Iris pigment epithelial cell (primary cell): ENCODE measurements at places on chromosomes 11 and 22.

GRCh38 chr11:70493089-70493474 is 94.8 kb downstream of the CTTN start:
- no peak for DNase-seq

DNA sequence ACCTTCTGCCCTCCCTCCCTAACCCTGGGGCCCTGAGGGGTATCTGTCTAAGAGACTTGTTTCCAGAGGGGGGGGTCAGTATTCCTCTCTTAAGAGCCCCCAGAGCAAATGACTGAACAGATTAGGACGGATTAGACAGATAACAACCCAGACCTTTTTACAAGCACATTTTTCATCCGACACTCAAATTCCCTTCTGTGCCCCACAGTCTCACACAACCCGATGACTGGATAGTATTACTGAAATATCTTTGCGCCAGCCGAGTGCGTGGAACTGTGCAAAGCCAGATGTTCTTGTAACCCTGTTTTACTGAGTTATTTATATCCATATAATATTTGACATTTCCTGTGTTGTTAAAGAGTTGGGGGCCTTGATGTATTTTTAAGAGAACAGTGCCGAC is 30.9 kb upstream of the FLI1 start:
- no peak for DNase-seq

DNA sequence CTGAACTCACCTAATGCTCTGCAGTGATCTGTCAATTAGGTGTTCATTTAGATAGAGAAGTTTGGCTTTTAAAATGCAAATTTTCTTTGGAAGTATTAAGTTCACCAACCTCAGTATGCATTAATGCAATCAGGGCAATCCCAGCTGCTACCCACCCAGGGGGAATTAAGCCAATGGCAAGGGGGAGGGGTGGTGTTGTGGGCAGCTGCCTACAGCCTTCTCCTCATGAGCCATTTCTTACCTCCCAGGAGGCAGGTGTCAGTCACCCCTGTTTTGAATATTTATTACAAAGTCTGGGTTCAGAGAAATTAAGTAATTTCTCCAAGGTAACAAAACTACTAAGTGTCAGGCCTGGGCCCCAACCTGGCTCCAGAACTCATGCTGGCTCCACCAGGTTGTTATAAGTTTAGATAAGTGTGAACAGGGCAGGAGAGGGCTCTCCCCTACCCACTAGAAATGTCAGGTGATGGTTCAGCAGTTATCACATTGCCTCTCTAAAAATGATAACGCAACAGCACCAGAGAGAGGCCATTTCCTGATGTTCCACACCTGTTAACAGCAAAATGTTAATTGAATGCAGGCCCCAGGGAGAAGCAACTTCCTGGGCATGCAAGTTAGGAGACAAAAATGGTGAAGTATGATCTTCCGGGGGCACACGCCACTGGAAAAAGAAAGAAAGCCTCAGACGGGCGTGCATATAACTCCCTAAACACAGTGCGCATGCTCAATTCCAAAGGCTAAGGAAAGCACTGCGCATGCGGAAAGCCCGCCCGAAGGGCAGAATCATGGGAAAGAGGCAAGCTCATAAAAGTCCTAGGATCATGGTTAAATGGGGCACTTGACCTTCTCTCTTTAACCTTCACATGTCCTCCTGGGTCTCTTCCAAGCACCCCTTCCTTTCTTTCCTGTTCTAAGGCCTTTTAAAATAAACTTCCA is 35.4 kb upstream of the GNAZ start:
- DNase-seq: no peak

GRCh38 chr11:117232911-117233409 is 489 bp downstream of the RNF214 start:
- DNase-seq: no peak

- no peak for DNase-seq
Observed at GRCh38 chr22:44460287-44460686, 37.7 kb downstream of the RTL6 start.

GRCh38 chr11:74311352-74311926 is at the start of gene P4HA3:
Gene P4HA3 (minus strand): TSS chr11:74311640. CDS start chr11:74311611, 29 bp downstream.
- DNase-seq: peak; percentile 58

GRCh38 chr22:48721395-48721669 is 1106.3 kb downstream of the BRD1 start:
- no peak for DNase-seq

DNA sequence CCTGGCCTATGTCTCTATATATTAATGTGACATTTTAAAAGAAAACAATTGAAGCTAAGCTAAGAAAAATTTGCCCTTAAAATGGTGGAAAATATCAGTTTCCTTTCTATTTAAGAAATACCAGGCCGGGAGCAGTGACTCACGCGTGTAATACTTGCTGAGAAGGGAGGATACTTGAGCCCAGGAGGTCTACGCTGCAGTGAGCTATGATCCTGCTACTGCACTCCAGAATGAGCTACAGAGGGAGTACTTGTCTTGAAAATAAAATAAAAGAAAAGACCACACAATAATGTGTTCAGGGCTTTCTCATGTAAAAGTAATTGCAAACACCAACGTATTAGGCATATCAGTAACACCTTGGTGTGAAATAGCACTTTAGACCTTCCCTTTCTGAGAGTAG is 1.4 kb upstream of the PRSS23 start:
- peak; percentile 97 for DNase-seq

- DNase-seq: peak; percentile 7
Observed at GRCh38 chr11:67179892-67180490, 60.9 kb downstream of the KDM2A start.

GRCh38 chr11:95371153-95371552 is 140.2 kb upstream of the SESN3 start:
- DNase-seq: no peak

DNA sequence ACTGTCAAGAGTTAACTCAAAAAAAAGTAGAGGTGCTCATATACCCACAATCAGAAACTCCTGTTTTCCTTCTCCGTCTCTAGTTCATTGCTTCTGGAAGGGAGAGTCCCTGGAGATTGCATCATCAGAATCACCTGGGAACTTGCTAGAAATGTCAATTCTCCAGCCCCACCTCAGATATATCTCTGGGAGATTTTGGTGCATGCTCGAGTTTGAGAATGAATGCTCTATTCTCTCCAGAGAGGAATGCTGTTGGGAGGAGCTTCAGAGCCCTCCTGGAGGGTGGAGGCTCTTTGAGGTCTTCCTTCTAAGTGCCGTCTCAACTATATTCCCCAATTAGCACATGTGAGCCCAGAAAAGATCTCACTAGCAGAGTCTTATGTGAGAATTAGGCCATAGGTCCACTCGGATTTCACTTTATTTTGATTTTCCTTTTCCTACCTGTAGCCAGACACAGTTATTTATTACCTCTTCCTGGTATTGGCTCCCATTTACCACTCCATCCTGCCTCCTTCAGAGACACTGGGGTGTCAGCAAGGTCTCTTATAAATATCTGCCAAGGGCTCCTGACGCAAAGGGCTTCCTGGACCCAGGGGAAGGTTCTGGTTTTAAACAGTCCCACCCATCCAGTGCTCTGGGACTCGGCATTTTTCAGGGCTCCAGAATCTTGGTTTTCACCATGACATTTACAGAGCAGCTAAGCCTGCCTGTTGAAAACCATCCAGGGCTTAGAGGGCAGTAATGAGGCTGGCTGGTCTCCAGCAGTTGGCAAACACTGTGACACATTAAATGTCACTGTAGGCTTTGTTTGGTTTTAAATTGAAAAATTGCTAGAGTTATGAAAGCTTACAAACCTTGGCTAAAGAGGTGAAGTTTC is 136.2 kb downstream of the CD44 start:
- no peak for DNase-seq
